ENCODE measurements at places on chromosomes 7 and 10. TPM values are rescaled to one million over a fixed set of nuclear protein-coding genes. Genes with fewer than 3 reads are reported as not detected.

The CALN1 gene
- not detected for total RNA-seq

The UTF1 gene
- total RNA-seq, result not detected

The PDZD7 gene
- 0.22 TPM for total RNA-seq

The SH2B2 gene
- total RNA-seq, result 0.83 TPM

The NOS3 gene
- 10.0 TPM for total RNA-seq

The LIPJ gene
- total RNA-seq, result 0.53 TPM

The RARRES2 gene
- total RNA-seq, result 21.3 TPM

The ERVW-1 gene
- total RNA-seq, result not detected

The TLX1 gene
- 0.74 TPM for total RNA-seq

The DENND2A gene
- 9.7 TPM for total RNA-seq

The COL1A2 gene
- total RNA-seq, result 119 TPM

The SLC18A2 gene
- 0.30 TPM for total RNA-seq

The ZNF804B gene
- total RNA-seq, result not detected

The NEBL gene
- total RNA-seq, result 700 TPM

The PRRT4 gene
- 1.7 TPM for total RNA-seq

The TMEM213 gene
- total RNA-seq, result not detected

The PNLIPRP2 gene
- total RNA-seq, result not detected

The SFTPA1 gene
- total RNA-seq, result not detected

The MEOX2 gene
- total RNA-seq, result 7.5 TPM
